ENCODE measurements at places on chromosomes 12 and 14. TPM values are rescaled to one million over a fixed set of nuclear protein-coding genes. Genes with fewer than 3 reads are reported as not detected.

The PLEKHD1 gene
- total RNA-seq: 0.10 TPM

The ASB2 gene
- total RNA-seq: 35.1 TPM

GRCh38 chr12:51645961-51646360 lies 54.9 kb downstream of the SCN8A start:
- DNase-seq: no peak

GRCh38 chr14:23122086-23122485 lies 3.0 kb upstream of the CEBPE start:
- no peak for DNase-seq

GRCh38 chr12:111316671-111317070 lies 52.2 kb downstream of the PHETA1 start:
- DNase-seq: no peak

GRCh38 chr14:29339494-29340172 lies 573.0 kb downstream of the FOXG1 start:
- no peak for DNase-seq

DNA sequence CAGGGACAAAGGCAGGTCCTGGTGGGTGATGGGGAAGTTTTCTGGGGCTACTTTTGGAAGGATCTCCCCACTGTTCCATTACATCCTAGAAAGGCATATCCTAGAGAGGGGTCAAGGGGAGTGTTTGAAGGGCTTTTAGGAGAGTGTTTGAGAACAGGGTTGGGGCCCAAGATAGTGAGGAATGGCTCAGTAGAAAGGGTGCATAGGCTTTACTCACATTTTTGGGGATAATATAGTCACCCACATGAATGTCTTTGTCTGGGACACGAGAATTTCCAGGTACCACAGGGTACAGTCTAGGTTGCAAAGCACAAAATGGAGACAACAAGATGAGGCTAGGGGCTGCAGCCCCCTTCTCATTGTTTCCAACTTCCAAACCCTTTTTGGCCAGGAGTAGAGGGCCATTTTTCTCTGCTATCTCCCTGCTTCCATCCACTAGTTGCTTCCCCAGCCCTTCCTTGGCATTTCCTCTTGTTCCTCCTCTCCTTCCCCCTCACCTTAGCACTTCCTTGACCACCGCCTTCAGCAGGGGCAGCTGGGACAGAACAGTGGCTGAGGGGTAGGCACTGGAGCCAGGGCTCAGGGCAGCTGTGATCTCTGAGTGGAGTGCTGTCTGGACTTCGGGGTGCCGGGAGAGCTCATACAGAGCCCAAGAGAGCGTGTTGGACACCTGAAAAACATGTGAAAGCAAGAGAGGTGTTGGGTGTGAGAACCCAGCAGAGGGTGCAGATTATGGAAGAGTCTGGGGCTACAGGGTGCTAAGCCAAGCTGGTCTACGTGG lies 2.8 kb downstream of the CYP27B1 start:
- no peak for DNase-seq

GRCh38 chr14:56216626-56217379 lies 98.6 kb downstream of the PELI2 start:
- no peak for DNase-seq

- DNase-seq: no peak
These were observed 72.4 kb upstream of the SSTR1 start for GRCh38 chr14:38135106-38135867.
